ENCODE measurements at places on chromosomes 13 and 19.

GRCh38 chr19:49923055-49924003 is 5.7 kb upstream of the ATF5 start:
- no peak for DNase-seq

DNA sequence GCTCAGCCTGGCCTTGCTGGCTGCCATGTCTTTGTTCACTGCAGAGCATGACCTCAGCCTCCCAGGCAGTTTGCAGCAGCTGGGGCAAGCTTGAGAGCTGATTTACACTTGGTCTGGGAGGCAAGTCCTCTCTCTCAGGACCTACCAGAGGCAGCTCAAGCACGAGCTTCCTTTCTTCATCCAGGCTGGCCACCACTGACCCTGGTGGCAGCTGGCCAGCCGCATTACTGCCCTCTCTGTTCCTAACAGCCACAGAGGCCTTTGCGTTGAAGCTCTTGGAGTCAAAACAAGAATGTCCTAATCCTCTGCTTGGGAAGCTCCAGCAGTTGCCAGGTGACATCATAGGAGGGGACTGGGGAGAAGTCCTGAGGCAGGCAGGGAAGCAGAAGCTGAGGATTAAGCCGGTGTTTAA is 85.7 kb downstream of the NUFIP1 start:
- DNase-seq: no peak

GRCh38 chr13:49760558-49760957 is 31.9 kb downstream of the KPNA3 start:
- DNase-seq: no peak

DNA sequence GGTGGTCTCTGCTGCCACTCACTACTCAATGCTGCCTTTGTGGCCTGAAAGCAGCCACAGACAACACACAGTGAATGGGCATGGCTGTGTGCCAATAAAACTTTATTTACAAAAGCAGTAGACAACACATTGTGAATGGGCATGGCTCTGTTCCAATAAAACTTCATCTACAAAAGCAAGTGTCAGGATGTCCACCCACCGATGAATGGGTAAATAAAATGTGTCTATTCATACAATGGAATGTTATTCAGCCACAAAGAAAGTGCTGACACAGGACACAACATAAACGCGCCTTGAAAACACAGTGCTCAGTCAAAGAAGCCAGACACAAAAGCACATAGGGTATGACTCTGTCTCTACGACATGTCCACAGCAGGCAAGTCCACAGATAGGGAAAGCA is 20.1 kb downstream of the ZSCAN5A start:
- DNase-seq: no peak

DNA sequence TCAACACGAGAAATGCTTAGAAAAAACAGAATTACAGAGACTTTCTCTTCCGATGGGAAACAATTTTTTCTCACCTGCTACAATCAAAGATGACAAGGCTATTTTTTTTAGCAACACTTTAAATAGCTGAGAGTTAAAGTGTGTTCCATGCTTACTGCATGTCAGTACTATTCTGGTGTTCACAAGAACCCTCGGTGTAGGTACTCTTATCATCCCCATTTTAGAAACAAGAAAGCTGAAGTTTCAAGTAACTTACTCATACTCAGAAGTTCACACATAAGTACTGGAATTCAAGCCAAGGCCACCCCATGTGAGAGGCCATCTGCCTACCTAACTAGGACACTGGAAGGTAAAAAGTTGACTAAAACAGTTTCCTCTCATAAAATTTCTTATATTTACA is 9.0 kb upstream of the TNFRSF19 start:
- no peak for DNase-seq

DNA sequence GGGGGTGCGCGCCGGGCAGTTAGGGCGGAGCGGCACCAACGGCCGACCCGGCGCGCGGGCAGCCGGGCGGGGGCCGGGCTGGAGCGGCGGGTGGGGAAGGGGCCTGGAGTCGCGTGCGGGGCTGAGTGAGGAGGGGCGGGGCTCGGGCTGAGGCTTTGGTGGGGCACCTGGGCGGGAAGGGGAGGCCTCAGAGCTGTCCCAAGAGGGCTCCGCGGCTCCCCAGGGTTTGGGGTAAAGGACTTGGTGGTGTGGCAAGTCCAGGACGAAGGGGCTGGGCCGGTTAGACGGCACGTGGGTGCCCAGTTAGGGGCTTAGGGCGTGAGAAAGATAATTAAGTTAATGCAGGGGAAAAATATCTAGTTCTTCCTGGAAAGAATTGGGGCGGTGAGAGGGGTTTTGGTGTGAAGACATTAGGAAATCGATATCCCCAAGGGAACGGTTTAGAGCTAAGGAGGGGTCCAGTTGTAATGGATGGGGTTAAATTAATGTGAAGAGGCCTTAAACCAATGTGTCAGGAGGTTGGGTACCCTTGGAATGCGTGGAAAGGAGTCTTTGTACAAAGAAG is 496 bp downstream of the ZNF574 start:
- peak; percentile 55 for DNase-seq
